Activated T-cell treated with anti-CD3 and anti-CD28 coated beads for 48 hours (primary cell): ENCODE measurements at places on chromosomes 1 and 21.
A peak's percentile ranks its signal among the peaks of the same experiment; 100 is the strongest.

DNA sequence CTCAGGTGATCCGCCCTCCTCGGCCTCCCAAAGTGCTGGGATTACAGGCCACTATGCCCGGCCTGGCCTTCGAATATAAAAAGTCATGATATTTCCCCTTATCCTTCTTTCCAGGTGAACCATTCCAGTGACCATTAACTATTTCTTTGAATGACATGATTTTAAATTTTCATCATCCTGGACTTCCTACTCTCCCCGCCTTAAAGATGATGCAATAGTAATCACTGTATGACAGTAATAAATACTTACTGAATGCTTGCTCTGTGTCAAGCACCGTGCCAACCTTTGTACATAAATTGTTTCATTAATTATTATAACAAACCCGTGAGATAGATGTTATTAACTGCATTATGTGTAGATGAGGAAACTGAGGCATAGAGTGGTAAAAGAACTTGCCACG, 19.9 kb upstream of the ATP1A1 start:
- no peak for DNase-seq

GRCh38 chr1:231553320-231553719, 24.9 kb downstream of the TSNAX start:
- no peak for DNase-seq

DNA sequence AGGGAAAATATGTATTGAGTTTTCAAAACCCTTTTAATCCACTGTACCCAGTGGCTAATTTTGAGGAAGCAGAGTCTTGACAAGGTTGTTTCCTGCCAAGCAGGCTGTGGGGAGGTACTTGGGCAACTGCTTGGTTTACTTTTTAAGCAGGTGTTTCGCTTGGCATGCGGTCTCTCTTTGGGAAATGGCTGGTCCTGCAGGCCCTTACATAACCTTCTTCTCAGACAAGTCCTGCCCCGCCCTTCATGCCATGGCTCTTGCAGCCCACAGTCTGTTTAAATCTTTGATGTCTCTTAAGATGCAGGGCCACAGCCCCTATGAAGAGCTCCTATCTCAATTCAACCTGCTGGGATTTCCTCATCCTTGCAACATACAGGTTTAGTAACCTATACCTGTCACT, 36.0 kb upstream of the ABCD3 start:
- DNase-seq, result no peak

DNA sequence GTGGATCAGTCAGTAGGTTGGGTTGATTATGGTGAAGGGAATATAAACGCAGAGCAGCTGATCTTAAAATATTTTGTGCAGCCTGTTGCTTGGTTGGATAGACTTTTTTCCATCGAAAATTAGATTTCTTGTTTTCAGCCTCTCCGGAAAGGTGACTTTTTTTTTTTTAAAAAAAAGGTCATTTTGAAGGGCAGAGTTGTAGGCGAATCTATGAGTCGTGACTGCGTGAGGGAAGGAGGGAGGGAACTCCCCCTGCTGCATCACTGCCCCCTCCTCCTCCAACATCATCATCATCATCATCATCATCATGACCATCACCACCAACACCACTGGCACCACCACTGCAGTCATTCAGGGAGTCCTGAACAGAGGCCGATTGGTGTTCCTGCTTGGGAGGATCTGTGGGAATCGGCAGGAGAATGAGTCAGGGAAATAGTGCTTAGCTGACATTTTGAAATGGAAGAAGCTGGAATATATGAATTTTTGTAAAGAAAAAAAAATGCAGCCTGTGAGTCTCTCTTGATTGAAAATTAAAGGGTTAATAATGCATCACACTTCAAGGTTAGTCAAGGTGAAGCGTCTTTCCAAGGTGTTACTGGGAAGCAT, 1.2 kb downstream of the ATP1B1 start:
- DNase-seq, result peak; percentile 21

- DNase-seq, result no peak
These were observed 21.4 kb upstream of the ALDH4A1 start for GRCh38 chr1:18923756-18924211.

DNA sequence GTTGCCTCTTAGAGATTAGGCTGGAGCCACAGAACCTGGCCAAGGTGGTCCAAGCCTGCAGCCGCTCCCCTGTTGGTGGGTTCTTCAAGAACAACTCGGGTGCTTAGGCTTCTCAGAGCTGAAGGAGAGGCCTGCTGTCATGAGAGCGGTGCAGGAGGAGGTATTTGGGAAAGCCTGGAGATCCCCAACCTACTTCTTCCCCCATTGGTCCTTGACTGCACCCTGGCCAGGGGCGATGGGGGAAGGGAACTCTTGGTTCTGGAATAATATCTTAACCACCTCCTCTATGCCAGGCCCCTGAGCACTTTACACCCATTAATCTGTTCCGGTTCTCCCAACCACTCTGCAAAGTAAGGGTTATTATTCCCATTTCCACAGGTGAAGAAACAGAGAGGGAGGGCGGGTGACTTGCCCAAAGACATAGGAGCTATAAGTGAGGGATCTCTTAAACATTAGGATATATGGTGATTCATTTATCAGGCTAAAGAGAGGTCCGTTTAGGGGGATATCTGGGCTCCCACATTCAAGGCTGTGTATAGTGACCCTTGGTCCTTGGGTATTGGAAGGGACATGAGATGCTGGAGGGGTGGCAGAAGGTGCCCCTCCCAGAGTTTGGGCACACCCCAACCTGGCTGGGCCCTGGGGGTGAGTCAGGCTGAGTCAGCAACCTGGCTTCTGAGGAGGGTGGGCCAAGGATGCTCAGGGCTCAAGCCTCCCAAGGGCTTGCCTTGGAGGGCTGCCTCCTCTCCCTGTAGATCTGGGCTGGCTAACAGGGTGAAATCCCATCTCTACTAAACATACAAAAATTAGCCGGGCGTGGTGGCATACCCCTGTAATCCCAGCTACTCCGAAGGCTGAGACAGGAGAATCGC, 5.2 kb downstream of the TRNP1 start:
- DNase-seq, result no peak

GRCh38 chr1:245108246-245108645, 46.5 kb upstream of the KIF26B start:
- no peak for DNase-seq

GRCh38 chr1:201460814-201461644, 8.0 kb downstream of the PHLDA3 start:
- no peak for DNase-seq

- DNase-seq, result no peak
These were observed 9.3 kb downstream of the KIF21B start for GRCh38 chr1:201013991-201014815.

- DNase-seq, result no peak
These were observed 12.3 kb upstream of the PHC2 start for GRCh38 chr1:33443080-33443704.

DNA sequence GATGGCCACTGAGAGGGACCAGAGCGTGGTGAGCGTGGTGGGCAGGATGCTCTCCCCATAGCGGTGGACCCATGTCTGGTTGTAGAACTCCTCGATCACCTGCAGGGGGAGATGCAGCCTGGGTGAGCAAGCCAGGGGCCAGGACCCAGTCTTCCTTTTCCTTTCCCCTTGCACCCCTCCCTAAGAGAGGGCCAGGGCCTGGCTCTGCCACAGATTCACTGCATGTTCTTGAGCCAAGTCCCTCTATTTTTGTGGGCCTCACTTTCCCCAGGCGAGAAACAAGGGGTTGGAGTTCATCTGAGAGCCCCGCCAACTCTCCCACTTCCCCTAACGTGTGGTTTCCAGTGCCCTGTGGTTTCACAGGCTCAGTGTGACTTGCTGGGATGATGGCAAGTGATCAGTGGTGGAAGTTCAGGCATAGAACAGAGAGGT, 27.5 kb downstream of the SLC2A1 start:
- DNase-seq, result no peak

GRCh38 chr1:208951026-208951525, 632.4 kb upstream of the CAMK1G start:
- DNase-seq, result no peak

DNA sequence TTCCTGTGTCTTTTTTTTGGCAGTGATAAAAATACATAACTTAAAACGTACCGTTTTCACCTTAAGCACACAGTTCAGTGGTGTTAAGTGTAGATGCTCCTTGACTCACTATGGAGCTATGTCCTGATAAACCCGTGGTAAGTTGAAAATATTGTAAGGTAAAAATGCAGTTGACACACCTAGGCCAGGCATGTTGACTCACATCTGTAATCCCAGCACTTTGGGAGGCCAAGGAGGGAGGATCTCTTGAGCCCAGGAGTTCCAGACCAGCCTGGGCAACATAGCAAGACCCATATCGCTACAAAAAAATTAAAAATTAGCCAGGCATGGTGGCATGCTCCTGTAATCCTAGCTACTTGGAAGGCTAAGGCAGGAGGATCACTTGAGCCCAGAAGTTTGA, 73.6 kb upstream of the COG2 start:
- no peak for DNase-seq

DNA sequence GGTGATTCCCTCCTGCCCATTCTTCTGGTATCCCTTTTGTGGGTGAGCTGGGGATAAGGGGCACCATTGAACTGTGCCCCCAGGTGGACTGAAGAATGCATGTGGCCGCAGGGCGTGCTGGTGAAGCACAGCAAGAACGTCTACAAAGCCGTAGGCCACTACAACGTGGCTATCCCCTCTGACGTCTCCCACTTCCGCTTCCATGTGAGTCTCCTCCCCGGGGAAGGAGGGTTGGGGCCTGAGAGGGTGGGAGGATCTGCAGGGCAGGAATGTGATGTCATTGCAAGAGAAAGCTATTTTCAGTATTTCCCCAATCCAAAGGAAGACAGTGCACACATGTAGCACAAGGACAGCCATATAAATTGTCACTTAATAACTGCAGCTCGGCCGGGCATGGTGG, 7.5 kb upstream of the KPNA6 start:
- no peak for DNase-seq

DNA sequence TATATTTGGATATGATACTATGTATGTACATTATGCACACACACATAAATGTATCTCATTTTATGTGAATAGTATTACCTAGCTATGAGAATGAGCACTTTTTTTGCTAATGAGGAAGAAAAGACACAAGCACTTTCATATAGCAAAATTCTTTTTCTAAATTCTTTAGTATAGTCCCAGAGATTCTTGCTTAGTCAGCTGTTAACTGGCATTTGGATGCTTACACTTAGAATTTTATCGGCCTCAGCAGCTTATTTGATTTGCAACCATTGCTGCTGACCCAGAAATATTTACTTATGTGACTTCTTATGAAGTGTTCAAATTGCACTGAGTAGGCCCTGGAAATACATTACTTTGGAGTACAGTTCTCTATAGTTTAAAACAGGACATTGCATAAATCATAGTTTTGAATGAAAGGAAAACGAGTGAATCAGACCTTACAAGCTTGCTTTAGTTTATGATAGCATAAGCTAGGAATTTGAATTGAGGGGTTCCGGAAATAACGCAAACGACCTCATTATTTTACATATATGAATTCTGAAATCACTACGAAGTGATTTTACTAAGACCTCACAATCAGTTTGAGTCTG, 653.9 kb upstream of the NEGR1 start:
- DNase-seq, result no peak

DNA sequence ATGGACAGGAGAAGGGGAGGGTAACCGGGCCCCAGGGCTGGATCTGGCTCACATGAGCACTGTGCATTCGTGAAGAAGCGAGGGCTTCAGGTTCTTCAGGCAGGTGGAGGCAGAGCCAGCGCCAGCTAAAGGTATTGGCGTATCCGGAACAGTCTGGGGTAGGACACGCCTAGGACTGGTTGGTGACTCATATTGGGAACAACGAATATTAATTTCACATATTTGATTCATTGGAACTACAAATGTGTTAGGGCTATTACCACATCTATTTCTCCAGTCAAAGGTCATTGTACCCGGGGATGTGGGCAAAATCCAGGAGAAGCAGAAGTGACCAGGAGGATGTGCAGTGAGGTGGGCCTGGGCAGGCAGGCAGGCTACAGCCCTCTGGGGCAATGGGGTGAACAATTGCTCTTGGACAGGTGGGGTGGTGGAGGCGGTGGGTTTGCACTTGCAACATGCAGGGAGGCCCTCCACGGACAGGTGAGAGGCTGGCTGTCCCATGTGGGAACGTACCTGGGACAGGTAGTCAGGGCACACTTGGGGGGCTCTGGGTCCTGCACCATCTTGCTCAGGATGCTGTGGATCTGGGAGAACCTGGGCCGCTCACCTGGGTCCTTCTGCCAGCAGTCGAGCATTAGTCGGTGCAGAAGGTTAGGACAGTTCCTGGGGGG, 26.7 kb downstream of the CDCA8 start:
- DNase-seq, result no peak

- DNase-seq, result no peak
These were observed 6.6 kb upstream of the DOP1B start for GRCh38 chr21:36149788-36150711.

DNA sequence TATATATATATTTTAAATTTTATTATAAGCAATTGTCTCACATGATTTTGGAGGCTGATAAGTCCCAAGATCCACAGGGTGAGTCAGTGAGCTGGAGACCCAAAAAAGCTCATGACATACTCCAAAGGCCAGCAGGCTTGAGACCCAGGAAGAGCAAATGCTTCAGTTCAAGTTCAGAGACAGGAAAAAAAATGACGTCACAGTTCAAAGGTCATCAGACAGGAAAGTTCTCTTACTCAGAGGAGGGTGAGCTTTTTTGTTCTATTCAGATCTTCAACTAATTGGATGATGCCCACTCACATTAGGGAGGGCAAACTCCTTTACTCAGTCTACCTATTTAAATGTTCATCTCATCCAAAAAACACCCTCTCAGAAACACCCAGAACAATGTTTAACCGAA, 18.2 kb downstream of the RXRG start:
- DNase-seq, result no peak

- no peak for DNase-seq
These were observed at the start of gene PRSS38 for GRCh38 chr1:227815468-227816409. Gene PRSS38, plus strand, starts transcription at chr1:227815675. Its CDS starts 42 bp downstream, at chr1:227815717.

DNA sequence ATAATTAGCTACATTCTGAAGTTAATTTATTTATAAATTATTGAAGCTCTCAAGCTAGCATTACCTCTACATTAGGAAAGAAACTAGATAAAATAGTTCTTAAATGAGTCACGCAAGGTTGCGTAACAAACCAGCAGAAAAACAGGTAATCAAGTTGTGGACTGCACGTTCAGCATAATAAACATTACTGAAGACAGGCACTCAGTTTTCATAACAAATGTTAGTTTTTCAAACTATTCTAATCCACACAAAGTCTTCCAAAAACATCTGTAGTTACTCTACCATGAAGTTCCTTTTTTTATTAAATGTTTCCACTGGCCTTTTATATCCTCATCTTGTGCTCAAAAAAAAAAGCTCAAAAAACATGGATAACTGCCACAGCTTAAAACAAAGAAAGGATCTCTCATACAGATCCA, 1.3 kb downstream of the TOR1AIP2 start:
- no peak for DNase-seq

- DNase-seq, result no peak
These were observed 14.5 kb downstream of the SORT1 start for GRCh38 chr1:109383087-109383779.

- no peak for DNase-seq
These were observed 74.2 kb downstream of the TEX35 start for GRCh38 chr1:178587096-178587495.

- no peak for DNase-seq
These were observed 65.1 kb downstream of the PIK3CD start for GRCh38 chr1:9716404-9717192.

- peak; percentile 67 for DNase-seq
These were observed 948 bp downstream of the SEMA4A start for GRCh38 chr1:156154317-156154749.

GRCh38 chr1:206909161-206909882, 12.1 kb downstream of the IL24 start:
- peak; percentile 34 for DNase-seq
